ENCODE measurements at places on chromosomes 3 and 15. TPM values are rescaled to one million over a fixed set of nuclear protein-coding genes. Genes with fewer than 3 reads are reported as not detected.

SLC7A14 gene
- 3.6 TPM for total RNA-seq

FHIT gene
- 1.3 TPM for total RNA-seq

TSEN2 gene
- 22.4 TPM for total RNA-seq

ELP6 gene
- total RNA-seq = 24.2 TPM

MRPL47 gene
- 16.6 TPM for total RNA-seq

SCG5 gene
- total RNA-seq = 7.8 TPM

Measured in hair follicle dermal papilla cell (primary cell).